ENCODE measurements at places on chromosomes 11 and 22.

DNA sequence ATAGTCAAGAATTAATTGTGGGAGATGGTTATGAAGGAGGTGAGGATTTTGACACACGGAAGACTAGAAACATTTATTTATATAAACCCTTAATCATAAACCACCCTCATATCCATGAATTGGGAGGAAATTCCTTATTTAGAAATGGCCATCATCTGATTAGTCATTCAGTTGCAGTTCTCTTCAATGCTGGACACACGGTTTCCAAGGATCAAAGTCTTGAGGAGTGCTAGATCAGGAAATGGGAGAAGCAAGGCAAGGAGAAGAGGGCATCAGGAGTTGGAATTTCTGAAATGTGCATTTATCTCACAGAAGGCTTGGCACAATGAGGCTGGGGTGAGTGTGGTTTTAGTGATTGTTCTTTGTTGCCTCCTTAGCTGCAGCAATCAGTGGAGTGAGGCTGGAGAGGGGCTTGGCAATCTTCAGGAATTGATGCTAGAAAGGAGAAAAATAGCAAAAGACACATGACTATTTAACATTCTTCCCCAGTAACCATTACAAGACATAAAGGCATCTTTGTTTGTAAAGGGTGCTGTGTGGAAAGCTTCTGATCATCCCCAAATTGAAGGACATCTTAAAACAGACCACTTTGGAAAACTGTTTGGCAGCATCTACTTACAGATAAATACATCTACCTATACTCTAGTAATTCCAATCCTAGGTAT lies 21.6 kb upstream of the GDPD4 start:
- DNase-seq: no peak

- peak; percentile 19 for DNase-seq
These were observed 18.5 kb downstream of the APOL5 start for GRCh38 chr22:35736166-35736565.

- no peak for DNase-seq
These were observed 170.6 kb upstream of the SOX6 start for GRCh38 chr11:16526947-16527346.

DNA sequence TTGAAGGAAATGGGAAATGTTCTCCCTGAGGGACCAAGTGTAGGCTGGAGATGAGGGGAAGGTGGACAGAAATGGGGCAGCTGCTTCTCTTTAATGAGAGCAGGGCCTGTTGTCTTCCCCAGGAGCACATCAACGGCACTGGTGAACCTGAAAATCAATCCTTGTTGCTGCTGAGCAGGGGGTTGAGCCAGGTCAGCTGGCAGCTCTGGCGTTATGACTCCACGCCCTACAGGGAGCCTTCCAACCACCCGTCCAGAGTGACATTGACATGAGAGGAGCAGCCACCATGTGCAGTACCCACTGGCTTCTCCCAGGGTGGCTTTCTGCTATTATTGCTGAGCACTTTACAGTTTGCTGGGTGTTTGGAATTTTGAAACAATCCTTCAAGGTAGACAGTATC lies 116.9 kb upstream of the LDLRAD3 start:
- no peak for DNase-seq

DNA sequence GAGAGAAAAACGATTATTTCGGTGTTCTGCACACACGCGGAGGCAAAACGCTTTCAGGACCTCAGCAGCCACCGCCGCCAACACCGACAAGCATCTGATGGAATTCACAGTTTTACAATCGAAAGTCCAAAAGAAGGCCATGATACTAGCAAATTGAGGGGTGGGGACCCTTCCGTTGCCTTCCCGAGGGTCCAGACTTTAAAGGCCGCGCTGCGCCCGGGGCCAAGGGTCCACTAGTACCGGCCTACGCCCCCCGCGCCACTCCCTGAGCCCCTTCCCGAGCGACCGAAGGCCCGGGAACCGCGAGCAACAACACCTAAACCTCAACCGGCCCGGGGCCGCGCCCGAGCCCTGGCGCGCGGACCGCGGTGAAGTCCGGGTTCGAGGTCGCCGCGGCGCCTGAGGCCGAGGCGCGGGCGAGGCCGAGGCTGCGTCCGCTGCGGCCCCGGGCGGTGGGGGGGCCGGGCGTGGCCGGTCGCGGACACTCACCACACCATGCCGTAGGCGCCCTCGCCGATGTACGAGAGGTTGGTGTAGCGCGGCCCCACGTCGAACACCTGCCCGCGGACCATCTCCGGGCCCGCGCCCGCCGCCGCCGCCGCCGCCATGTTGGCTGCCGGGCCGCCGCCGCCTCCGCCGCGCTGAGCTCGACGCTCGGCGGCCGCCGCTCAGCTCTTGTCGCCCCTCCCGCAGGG lies 465 bp downstream of the MAPK1 start:
- DNase-seq: peak; percentile 56

GRCh38 chr11:99148352-99148751 lies 127.6 kb downstream of the CNTN5 start:
- DNase-seq: no peak

GRCh38 chr11:85718991-85719807 lies 33.2 kb upstream of the CCDC89 start:
- no peak for DNase-seq

GRCh38 chr11:986270-986951 lies 50.1 kb downstream of the MUC6 start:
- no peak for DNase-seq

Measured in liver (tissue), 10 donors.